ENCODE measurements at places on chromosomes 2 and 18.

DNA sequence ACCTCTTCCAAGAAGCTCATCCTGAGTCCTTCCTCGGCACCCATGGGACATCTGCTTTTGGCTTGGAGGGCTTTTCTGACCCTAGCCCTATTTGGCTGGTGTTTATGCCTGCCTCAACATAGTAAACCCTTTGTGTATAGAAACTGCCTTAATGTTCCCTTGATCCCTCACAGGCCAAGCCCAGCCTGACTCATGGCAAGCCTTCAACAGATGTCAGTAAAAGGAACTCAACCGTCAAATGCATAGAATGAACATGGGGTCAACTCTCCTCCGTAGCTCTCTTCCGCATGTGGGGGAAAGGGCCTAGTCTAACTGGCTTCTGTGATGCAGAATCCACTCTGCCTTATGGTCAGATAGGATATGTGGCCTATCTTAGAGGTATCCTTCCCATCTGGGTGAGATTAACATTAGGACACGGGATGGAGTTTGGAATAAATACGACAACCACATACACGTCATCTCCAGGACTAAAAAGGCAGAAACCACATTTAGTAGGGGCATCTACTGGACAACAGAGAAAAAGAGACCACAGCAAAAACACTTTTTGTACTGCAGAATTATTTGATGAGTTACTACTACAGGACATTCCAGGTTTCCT lies 2.5 kb upstream of the NPAS2 start:
- DNase-seq, result no peak

GRCh38 chr2:176626796-176627195 lies 357.6 kb downstream of the MTX2 start:
- no peak for DNase-seq

- no peak for DNase-seq
Observed at GRCh38 chr2:67666386-67667053, 269.4 kb downstream of the ETAA1 start.

DNA sequence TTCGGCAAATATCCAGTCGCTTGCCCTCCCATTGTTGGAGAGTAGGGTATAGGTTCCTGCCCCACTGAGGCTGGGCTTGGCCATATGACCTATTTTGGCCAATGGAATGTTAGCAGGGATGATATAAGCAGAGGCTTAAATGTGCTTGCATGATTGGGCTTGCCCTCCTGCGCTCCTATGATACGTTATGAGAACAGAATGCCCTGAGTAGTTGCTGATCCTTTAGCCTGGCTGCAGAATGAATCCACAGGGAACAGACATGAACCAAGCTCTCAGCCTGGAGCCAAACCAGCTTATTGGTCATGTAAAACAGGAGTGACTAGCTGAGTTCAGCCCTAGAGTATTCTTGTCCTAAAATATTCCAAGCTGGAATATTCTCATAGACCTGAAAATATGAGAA lies 34.8 kb upstream of the IMP4 start:
- no peak for DNase-seq

- no peak for DNase-seq
Observed at GRCh38 chr2:205509655-205510054, 172.6 kb upstream of the NRP2 start.

DNA sequence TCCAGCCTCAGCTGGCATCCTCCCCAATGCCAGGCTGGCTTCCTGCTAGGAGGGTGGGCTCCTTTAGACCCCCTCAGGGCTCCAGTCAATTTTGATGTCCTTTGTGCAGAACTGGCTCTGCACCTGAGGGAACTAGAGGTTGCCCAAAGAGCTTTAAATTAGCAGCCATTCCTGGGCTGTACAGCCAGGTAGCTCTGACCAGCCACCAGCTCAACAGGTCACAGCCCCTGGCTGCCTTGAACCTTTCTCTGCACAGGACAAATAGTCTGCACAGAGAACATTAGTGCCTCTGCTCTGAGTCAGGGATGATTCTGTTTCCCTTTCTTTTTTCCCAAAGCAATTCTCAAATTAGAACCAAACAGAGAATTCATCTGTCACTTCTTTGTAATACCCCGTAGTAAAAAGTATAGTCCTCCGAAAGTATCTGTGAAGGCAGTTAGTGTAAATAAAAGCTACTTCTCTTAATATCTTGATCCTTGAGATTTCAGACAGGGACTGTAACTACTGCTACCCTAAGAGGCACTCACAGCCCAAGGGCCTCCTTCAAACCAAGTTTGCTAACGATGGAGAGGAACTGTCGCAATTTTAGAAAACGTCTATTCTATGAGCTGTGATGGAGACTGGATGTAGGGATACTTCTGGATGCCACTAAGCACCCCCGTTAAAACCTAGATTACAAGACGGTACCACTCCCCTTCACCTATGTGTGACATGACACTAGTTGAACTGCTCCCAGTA lies 3.0 kb downstream of the TTC32 start:
- DNase-seq, result no peak

- DNase-seq, result no peak
Observed at GRCh38 chr2:25400169-25400568, 58.4 kb upstream of the DNMT3A start.

- DNase-seq, result no peak
Observed at GRCh38 chr2:14079576-14079975, 552.9 kb upstream of the LRATD1 start.

- peak; percentile 28 for DNase-seq
Observed at GRCh38 chr2:6526093-6526824, 339.4 kb downstream of the CMPK2 start.

- DNase-seq, result peak; percentile 23
Observed at GRCh38 chr2:112121682-112122254, 16.4 kb upstream of the FBLN7 start.

DNA sequence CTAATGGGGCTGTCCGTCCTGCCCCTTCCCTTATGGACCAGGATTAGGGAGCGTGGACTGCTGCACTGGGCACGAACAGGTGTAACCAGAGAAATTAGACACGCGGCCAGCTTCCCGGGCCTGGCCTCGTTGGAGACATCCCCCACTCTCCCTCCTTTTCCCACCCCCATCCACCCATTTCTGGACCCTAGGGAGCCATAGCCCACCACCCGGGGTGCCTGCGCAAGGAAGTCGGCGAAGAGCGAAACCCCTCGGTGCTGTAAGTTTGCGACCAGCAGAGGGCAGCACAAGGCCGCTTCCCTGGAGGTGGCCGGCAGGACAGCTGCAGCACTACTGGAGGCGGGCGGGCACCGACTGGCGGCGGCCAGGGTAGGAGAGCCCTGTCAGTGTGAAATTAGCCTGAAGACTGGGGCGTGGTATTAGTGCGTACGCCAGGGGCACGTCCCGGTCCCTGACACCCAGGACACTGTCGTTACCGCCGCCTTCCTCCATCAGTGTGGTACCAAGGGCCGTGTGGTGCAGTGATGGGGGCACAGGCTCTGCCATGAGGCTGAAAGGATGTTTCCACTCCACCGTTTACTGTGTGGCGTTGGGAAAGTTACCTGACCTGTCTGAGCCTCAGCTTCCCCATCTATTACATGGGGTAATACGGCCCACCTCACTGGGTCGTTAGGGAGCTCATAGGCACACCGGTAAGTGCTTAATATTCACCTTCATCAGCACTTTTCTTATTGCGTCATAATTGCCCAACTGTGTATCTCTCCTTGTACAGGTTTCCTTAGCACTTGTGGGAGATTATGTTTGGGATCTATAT lies 36.0 kb upstream of the CD207 start:
- DNase-seq, result peak; percentile 96

GRCh38 chr2:84905181-84906107 lies at the start of gene TMSB10:
TMSB10 (plus strand) TSS chr2:84905656.
- peak; percentile 93 for DNase-seq

DNA sequence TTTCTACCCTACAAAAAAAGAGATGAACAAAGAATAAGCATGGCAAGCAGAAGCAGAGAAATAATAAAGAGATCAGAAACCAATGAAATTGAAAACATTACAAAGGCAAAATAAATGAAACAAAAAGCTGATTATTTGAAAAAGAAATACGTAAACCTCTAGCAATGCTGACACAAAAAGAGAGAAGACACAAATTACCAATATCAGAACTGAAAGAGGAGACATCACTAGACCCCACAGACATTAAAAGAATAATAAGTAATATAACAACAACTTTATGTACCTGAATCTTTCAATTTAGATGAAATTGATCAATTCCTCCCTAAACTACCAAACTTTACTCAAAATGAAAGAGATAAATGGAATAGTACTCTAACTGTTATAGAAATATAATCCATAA lies 75.9 kb downstream of the TMEM163 start:
- DNase-seq, result no peak

DNA sequence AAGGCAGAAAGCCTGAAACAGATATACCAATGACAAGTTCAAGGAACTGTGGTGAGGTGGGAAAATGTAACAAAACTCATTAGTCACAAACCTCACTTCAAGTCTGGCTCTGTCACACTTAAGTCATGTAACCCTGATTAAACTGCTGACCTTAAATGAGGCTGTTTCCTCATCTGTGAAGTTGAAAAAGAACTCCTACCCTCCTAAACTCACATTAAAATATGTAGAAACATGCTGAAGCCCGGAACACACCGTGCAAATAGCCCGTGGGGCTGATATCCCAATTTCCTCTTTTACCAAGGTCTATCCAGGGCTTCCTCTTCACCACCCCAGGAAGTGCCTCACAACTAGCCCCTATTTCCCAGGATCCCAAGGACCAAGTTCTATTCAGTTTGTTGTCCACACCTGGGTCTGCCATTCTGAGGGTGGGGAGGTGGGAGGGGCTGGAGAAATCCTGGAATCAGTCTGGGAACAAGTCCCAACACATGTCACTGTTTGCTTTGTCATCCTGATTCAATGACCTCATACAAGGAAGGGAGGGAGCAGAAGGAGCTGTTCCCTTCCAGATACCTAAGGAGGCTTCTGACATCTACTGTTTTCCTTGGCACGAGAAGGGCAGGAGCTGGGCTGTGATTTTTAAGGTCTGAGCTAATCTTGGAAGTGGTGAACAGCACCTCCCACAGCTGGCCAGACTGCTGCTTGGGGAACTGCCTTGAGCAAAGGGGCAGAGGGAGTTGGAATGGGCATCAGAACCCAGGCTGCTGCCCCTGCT lies 42.3 kb downstream of the SLC4A1AP start:
- DNase-seq, result no peak

DNA sequence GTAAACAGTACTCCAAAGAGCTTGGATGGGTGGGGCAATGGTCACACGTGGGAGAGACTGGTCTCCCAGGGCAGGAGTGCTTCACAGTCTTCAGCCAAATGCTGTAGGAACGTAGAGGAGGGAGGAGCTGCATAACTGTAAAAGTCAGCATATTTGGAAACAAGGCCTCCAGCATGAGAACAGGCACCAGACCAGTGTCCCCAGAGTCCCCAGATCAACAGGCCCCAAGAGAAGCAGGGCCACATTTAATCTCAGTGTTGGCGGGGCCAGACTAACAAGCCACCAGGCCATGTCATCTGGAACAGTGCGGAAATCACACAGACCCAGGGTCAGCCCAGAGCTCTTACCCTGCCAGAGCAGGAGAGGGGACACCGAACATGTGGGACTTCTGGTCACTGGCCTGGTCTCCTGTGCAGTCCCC lies 63.2 kb downstream of the ADCY3 start:
- no peak for DNase-seq

DNA sequence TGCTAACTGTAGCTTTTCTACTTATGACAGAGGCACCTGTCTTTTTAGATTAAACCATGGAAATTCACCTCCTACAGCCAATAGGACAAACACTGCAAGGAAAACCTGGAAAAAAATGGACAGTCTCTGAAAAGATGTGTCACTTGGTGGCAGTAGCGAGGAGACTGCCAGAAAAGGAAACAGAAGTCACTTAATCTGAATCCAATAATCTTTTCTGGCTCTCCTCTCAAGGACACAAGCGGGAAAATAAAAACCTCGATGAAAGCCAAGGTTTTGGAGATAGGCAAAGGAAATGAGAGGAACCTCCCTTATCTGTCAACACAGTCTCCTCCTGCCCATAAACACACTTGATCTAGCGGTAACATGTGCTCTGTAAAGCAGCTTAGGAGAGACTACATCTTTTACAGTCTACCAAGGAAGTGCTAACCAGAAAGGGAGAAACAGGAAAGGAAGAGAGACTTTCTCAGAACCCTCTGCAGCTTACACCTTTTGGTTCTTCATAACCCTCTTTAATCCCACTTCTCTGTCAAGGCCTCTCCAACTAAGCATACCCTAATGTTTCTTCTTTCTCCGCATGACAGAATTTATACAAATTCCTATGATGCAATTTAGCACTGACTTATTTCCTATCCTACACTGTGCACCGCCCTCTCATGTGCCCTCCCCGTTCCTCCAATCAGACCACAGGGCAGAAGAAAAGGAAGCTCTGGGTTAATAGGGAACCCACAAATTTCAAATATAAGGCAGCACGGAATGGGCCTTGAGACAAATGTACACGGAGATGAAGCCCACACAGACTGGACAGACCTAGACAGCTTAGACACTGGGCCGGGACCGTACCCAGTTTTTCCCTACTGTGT lies 52.8 kb downstream of the CLASP1 start:
- DNase-seq, result peak; percentile 7

- DNase-seq, result no peak
Observed at GRCh38 chr2:196176142-196176738, 4.9 kb upstream of the STK17B start.

GRCh38 chr2:33477473-33478468 lies 1.3 kb downstream of the RASGRP3 start:
- no peak for DNase-seq

DNA sequence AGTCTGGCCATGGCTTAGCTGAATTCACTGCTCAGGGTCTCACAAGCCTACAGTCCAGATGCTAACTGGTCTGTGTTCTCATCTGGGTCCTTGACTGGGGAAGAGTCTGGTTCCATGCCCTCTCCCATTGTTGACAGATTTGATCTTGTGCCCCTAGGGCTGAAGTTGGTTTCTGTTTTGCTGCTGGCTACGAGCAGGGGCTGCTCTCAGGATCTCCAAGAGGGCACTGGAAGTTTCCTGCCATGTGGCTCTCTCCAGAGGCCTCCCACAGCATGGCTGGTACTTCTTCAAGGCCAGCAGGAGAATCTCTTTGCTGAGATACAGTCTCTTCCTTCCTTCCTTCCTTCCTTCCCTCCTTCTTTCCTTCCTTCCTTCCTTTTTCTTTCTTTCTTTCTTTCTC lies 78.1 kb downstream of the SPP2 start:
- DNase-seq, result no peak

DNA sequence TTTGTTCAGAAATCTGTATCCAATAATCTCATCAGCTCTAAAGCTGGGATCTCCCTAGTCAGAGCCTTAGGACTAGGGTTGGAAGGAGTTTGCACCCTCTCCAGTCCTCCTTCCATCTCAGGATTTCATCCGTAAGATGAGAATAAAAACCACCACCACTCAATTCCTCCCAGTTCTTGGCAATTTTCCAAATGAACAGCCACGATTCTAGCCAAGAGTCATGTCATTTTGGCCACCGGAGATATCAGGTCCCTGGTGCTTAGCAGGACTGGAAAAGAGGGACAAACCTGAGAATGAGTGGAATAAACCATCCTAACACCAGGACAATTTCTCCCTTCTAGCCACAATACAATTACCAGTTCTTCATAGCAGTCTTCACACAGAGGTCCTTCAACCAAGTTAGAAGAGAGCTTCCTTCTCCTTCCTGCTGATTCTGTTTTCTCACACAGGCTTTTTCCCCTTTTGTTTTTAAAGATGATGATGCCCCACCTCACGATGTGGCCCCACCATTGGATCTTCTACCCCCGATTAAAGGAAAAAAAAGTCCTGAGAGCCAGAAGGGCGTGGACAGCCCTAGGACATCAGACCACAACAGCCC lies 36.2 kb downstream of the KIAA2012 start:
- DNase-seq, result no peak

All from nephron progenitor cell (in vitro differentiated cells).